Activated naive CD8-positive, alpha-beta T cell treated with anti-CD3 and anti-CD28 coated beads, Interleukin-2, amount 50 U/mL, for 24 hours (primary cell): ENCODE measurements at places on chromosomes 2 and 18.

DNA sequence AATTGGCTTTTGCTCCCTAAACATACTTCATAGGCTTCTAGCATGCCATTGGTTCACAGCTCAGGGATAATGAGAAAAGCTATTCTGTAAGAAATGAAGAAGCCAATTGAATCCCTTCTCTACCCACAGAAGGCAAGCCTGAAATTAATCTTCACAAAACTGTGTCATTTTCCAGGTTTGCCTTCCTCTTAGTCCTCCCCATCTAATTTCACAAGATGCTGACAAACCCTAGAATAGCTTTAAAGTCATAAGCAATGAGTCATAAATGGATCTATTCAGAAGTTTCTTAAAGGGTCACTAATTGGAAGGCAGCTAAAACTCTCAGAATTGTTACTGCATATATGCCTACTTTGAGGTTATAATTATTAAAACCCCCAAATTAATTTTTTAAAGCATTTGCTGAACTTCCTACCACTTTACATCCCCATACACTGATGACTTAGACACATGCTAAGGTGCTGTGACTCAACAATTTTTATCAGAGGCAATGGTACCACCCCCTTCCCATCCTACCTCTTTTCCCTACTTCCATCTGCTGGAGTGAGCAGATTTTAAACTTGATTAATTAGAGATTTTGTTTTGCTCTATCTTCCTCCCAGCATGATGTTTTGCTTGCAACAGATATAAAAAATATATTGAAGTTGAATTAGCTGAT lies 51.3 kb upstream of the NABP1 start:
- H3K36me3 ChIP-seq = peaks cover 3% of the 10 kb centered on the region
- H3K27me3 ChIP-seq = no peaks in the 10 kb centered on the region
- peaks cover 40% of the 10 kb centered on the region for H3K4me1 ChIP-seq
- H3K4me3 ChIP-seq = no peak overlapping the region

- no peak overlapping the region for H3K27ac ChIP-seq
- H3K4me1 ChIP-seq = no peaks in the 10 kb centered on the region
- no peaks in the 10 kb centered on the region for H3K27me3 ChIP-seq
Observed at GRCh38 chr2:121185571-121186074, 99.4 kb downstream of the TFCP2L1 start.

- H3K4me3 ChIP-seq = no peak overlapping the region
Observed at GRCh38 chr2:128637481-128638155, 318.9 kb upstream of the HS6ST1 start.

- no peak for DNase-seq
- peak overlapping the region; percentile 68 for H3K27ac ChIP-seq
- H3K36me3 ChIP-seq = no peaks in the 10 kb centered on the region
- peak overlapping the region; percentile 28 for H3K4me3 ChIP-seq
Observed at GRCh38 chr18:13268158-13269012, 49.8 kb downstream of the LDLRAD4 start.

GRCh38 chr2:1055014-1055595 lies 104.5 kb downstream of the SNTG2 start:
- H3K27me3 ChIP-seq = peaks cover 7% of the 10 kb centered on the region
- H3K27ac ChIP-seq = no peak overlapping the region
- peaks cover 2% of the 10 kb centered on the region for H3K36me3 ChIP-seq

DNA sequence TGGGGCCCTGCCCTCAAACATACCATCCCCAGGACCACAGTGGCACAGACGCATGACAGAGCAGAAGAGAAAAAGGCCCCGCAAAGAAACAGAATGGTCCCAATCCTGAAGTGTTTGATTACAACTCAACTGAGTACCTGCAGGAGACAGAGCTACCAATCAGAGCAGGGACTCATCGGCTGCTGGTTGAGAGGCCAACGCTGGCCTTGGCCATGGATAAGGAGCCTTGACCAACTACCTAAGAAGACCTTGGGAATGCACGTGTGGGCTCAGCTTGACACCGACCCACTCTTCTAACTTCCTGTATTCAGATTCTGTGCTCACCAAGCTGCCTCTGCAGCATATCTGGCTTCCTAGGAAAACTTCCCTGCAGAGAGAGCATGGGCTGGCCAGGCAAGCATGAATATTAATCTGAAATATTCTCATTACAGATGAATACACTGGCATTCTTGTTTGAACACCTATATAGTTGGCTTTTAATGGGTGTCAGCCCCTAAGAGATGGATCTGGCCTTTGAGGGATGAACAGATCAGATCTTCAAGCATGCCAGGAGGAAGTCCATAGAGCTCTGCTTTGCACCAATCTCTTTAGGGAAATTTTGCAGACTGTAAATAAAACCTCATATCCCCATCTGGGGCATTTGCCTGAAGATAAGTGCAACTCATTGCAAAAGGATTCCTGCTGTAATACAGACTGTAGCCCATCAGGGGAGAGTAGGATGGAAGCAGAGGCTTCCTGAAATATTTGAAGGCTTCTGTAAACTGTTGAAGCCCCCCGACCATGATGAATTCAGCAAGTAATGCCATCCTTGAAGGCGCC lies 135.4 kb downstream of the BCL2 start:
- peak overlapping the region; percentile 57 for H3K27ac ChIP-seq
- H3K4me3 ChIP-seq = no peak overlapping the region
- peaks cover 88% of the 10 kb centered on the region for H3K4me1 ChIP-seq
- H3K27me3 ChIP-seq = no peaks in the 10 kb centered on the region
- H3K36me3 ChIP-seq = peaks cover 7% of the 10 kb centered on the region

DNA sequence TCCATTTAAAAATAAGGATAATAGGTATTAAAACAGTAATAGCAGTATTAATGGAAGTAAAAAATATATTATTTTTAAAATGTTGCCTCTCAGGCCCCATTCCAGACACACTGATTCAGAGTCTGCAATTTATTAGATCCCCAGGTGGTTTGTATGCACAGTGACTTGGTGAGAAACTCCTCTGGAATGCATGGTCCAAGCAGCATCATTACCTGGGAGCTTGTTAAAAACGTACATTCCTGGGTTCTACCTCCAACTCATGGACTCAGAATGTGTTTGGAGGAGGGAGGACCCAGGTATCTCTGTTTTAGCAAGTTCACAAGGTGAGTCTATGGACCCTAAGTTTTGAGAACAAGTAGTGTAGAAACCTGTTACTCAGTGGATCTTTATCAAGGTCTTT lies 95.6 kb downstream of the ITGA4 start:
- DNase-seq = no peak
- H3K27ac ChIP-seq = no peak overlapping the region
- H3K4me1 ChIP-seq = no peaks in the 10 kb centered on the region
- no peaks in the 10 kb centered on the region for H3K36me3 ChIP-seq
- no peaks in the 10 kb centered on the region for H3K27me3 ChIP-seq
